ENCODE measurements at places on chromosomes 4 and X. TPM values are rescaled to one million over a fixed set of nuclear protein-coding genes. Genes with fewer than 3 reads are reported as not detected.

The UGT2B17 gene
- not detected for polyA plus RNA-seq

The CFAP47 gene
- 3.6 TPM for polyA plus RNA-seq

The CCDC120 gene
- polyA plus RNA-seq, result 22.4 TPM

The VCX2 gene
- not detected for polyA plus RNA-seq

The C1QTNF7 gene
- 0.54 TPM for polyA plus RNA-seq

The TBC1D9 gene
- 48.3 TPM for polyA plus RNA-seq

The SLIT2 gene
- polyA plus RNA-seq, result 64.6 TPM

The ZBTB33 gene
- 35.7 TPM for polyA plus RNA-seq

The USP51 gene
- polyA plus RNA-seq, result 7.0 TPM

The PGAM4 gene
- polyA plus RNA-seq, result 0.51 TPM

The PITX2 gene
- 2.1 TPM for polyA plus RNA-seq

The SERTM2 gene
- polyA plus RNA-seq, result 2.0 TPM

The SYTL4 gene
- 9.1 TPM for polyA plus RNA-seq

The USP17L19 gene
- not detected for polyA plus RNA-seq

The RIBC1 gene
- 5.4 TPM for polyA plus RNA-seq

The ADH7 gene
- not detected for polyA plus RNA-seq

The ZFP42 gene
- 0.22 TPM for polyA plus RNA-seq

The CXorf58 gene
- 0.38 TPM for polyA plus RNA-seq

The MAGEA12 gene
- 0.12 TPM for polyA plus RNA-seq

The TEC gene
- 0.98 TPM for polyA plus RNA-seq

The HUWE1 gene
- 125 TPM for polyA plus RNA-seq

The KLHL4 gene
- 9.7 TPM for polyA plus RNA-seq

The SHISA3 gene
- 3.4 TPM for polyA plus RNA-seq

The SORCS2 gene
- polyA plus RNA-seq, result 23.5 TPM

The MUC7 gene
- not detected for polyA plus RNA-seq

The ANK2 gene
- 231 TPM for polyA plus RNA-seq

The KDR gene
- polyA plus RNA-seq, result 34.9 TPM

The IL21 gene
- not detected for polyA plus RNA-seq

The FOXR2 gene
- polyA plus RNA-seq, result not detected

The HPSE gene
- 6.6 TPM for polyA plus RNA-seq

The NFKB1 gene
- 12.5 TPM for polyA plus RNA-seq

The VEGFC gene
- polyA plus RNA-seq, result 4.7 TPM

The PNCK gene
- polyA plus RNA-seq, result 131 TPM

The SULT1B1 gene
- 1.4 TPM for polyA plus RNA-seq

The CXorf49 gene
- polyA plus RNA-seq, result not detected

The AFP gene
- 8.4 TPM for polyA plus RNA-seq

The TXK gene
- polyA plus RNA-seq, result 0.35 TPM

The ZNF827 gene
- polyA plus RNA-seq, result 33.6 TPM

The HOPX gene
- polyA plus RNA-seq, result 323 TPM

The RBM3 gene
- polyA plus RNA-seq, result 254 TPM

The CT45A10 gene
- polyA plus RNA-seq, result not detected

The CCNB3 gene
- 1.1 TPM for polyA plus RNA-seq

The GPR34 gene
- 21.7 TPM for polyA plus RNA-seq

The DUX4 gene
- polyA plus RNA-seq, result 0.68 TPM

The GLOD5 gene
- polyA plus RNA-seq, result not detected

The SH3BGRL gene
- polyA plus RNA-seq, result 178 TPM

The HSFX3 gene
- polyA plus RNA-seq, result 0.48 TPM

The RNF175 gene
- polyA plus RNA-seq, result 39.3 TPM

The PDGFRA gene
- 82.6 TPM for polyA plus RNA-seq

The DCHS2 gene
- polyA plus RNA-seq, result 7.3 TPM

The TKTL2 gene
- polyA plus RNA-seq, result 0.39 TPM

The NXF3 gene
- polyA plus RNA-seq, result 0.12 TPM

The DMRTC1 gene
- 1.5 TPM for polyA plus RNA-seq

Measured in spinal cord (tissue), 10 donors.